Panc1 (cell line): ENCODE measurements at places on chromosomes 2 and 18. TPM values are rescaled to one million over a fixed set of nuclear protein-coding genes. Genes with fewer than 3 reads are reported as not detected.

- peaks cover 28% of the 10 kb centered on the region for H3K27me3 ChIP-seq
- no peak for DNase-seq
- no peaks in the 10 kb centered on the region for H3K36me3 ChIP-seq
- peaks cover 6% of the 10 kb centered on the region for H3K4me1 ChIP-seq
- H3K27ac ChIP-seq: no peak overlapping the region
- H3K4me3 ChIP-seq: peak overlapping the region; percentile 53
These were observed 186.5 kb upstream of the FANCL start for GRCh38 chr2:58427572-58428095.

DNA sequence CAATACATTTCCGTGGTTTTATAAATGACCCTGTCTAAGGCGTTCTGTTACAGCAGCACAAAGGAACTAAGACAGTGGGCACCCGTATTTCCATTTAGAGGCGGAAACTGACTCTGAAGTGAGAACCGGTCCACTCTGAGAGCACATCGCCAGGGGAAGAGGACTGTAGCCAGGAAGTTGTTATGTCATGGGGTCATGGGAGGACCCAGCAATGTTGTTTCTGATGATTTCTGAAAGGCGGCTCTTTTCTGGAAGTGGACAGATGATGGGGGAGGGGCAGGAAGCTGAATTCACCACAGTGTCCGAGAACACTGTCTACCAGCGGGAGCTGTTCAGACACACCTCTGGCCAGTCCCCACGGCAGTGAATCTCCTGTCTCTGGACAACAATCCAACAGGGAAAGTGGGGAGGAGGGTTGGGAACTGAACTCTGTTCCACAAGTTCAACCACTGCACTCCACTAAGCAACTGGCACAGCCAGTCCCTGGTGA is 2.1 kb upstream of the LRRFIP1 start:
- no peaks in the 10 kb centered on the region for H3K36me3 ChIP-seq
- H3K27me3 ChIP-seq: no peaks in the 10 kb centered on the region
- no peak for DNase-seq

- no peaks in the 10 kb centered on the region for H3K4me1 ChIP-seq
- H3K36me3 ChIP-seq: no peaks in the 10 kb centered on the region
- H3K27me3 ChIP-seq: no peaks in the 10 kb centered on the region; the same call in 1 of the 2 replicates
- H3K27ac ChIP-seq: no peak overlapping the region
These were observed 323.6 kb downstream of the PAX3 start for GRCh38 chr2:221975151-221975550.

GRCh38 chr2:105324101-105324500 is 5.4 kb downstream of the TGFBRAP1 start:
- no peak overlapping the region for H3K4me3 ChIP-seq
- no peaks in the 10 kb centered on the region for H3K27me3 ChIP-seq
- peaks cover 29% of the 10 kb centered on the region for H3K4me1 ChIP-seq
- no peak overlapping the region for H3K27ac ChIP-seq
- DNase-seq: no peak
- H3K36me3 ChIP-seq: no peaks in the 10 kb centered on the region

DNA sequence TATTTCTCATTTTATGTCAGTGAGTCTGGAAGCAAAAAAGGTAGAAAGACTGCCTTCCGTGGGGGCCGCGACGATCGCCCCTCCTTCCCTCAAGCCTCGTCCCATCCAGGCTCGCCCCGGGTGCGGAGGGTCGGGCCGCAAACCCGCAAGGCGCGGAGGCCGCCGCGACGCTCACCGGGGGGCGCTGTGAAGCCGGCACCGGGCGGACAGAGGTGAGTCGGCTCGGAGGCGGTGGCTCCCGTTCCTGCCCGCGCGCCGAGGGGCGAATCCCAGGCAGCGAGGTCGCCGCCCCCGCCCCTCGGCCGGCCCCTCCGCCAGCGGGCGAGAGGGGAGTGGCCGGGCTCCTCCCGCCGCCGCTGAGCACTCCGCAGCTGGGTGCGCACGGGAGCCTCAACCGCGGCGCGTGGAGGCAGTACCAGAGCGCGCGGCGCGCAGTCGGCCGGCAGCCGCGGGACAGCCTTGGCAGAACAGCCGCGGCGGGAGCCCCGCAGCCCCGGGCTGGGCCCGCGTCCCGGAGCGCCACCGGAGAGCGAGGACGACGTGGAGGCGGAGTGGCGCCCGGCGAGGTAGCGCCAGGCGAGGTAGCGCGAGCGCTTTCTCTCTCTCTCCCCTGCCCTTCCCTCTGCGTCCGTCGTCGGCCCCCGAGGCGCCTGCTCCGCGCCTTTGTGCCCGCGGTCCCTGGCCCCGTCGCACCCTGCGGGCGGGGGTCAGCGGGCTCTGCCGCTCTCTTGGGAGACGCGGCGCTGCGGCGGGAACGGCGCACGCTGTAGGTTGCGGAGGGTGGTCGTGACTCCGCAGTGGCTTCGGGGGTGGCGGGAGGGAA is at the start of gene MYO1B:
MYO1B (plus strand) TSS at position 359 of the 823 bp plus-strand sequence. CDS start 31,492 bp downstream, outside the sequence.
- H3K4me1 ChIP-seq: peaks cover 35% of the 10 kb centered on the region
- H3K27me3 ChIP-seq: no peaks in the 10 kb centered on the region
- H3K27ac ChIP-seq: peak within 1 kb of the TSS; percentile 86
- H3K36me3 ChIP-seq: peaks cover 2% of the 10 kb centered on the region; the same call in 1 of the 2 replicates

DNA sequence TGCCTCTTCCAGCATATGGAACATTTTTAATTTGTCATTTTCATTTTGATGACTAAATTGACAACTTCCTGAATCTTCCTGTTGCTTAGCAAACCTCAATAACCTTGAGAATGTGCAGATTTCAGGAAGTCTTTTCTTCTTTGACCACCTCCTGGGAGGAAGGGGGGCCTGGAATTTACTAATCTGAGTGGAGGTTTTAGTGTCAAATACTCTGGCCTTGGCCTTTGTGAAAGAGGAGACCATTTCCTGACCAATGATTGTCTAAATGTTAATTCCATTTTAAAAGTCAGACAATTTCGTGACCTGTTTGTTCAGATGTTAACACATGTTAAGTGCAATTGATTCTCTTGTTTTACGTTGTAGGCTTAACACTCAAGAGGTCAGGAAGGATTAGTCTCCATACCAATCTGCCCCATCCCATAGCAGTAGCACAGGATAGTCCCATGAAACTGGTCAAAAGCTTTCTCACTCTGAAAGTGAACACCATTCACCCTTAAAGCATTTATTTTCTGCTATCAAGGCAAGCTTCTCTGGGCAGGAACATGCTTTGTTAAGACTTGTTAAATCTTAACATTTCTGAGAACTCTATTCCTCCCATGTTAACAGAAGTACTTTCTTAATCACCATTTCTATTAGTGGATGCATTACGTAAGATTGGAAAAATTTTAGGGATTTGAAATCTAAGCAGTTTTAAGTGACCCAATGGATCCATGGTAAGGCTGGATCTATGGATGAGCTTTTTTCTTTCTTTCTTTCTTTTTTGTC is 219.6 kb downstream of the RND3 start:
- no peak overlapping the region; the same call in 1 of the 2 replicates for H3K27ac ChIP-seq
- peaks cover 3% of the 10 kb centered on the region; the same call in 1 of the 2 replicates for H3K4me1 ChIP-seq
- H3K27me3 ChIP-seq: no peaks in the 10 kb centered on the region
- no peak for DNase-seq
- H3K4me3 ChIP-seq: no peak overlapping the region
- H3K36me3 ChIP-seq: no peaks in the 10 kb centered on the region

DNA sequence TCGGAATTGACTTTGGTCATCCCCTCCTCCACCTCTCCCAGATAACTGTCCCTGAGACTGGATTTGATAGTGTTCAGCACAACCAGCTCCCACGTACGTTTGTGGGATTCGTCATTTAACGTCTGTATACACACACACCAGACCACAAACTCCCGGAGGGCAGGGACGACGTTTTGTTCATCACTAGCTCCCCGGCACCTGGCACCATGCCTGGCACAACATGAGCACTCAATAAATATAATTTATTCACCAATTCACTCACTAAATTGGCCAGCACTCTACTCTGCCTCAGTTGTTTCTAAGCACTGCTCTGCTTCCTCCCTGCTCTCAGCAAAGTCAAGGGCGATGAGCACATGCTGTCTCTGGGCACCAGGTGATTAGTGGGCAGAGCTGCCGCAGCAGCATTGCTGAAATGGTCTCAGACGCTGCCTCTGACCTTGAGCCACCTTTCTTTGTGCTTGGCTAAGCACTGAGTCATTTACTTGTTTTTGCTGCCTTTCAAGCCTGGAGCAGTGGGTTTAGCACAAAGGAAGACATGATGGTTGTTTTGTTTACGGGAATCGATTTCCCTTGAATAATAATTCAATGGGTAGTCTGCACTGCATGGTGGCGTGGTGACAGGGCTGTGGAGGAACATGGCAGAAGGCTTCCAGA is 19.3 kb upstream of the LOXHD1 start:
- no peaks in the 10 kb centered on the region for H3K27me3 ChIP-seq
- H3K27ac ChIP-seq: peak overlapping the region; percentile 26
- H3K4me1 ChIP-seq: peaks cover 10% of the 10 kb centered on the region
- H3K4me3 ChIP-seq: no peak overlapping the region
- H3K36me3 ChIP-seq: no peaks in the 10 kb centered on the region
- peak; percentile 13 for DNase-seq

OR6B2 gene
- not detected for total RNA-seq

BARD1 gene
- 22.2 TPM for total RNA-seq
